ENCODE measurements at places on chromosomes 11 and 22. TPM values are rescaled to one million over a fixed set of nuclear protein-coding genes. Genes with fewer than 3 reads are reported as not detected.

Gene CRELD2
- 8.9 TPM for total RNA-seq

DNA sequence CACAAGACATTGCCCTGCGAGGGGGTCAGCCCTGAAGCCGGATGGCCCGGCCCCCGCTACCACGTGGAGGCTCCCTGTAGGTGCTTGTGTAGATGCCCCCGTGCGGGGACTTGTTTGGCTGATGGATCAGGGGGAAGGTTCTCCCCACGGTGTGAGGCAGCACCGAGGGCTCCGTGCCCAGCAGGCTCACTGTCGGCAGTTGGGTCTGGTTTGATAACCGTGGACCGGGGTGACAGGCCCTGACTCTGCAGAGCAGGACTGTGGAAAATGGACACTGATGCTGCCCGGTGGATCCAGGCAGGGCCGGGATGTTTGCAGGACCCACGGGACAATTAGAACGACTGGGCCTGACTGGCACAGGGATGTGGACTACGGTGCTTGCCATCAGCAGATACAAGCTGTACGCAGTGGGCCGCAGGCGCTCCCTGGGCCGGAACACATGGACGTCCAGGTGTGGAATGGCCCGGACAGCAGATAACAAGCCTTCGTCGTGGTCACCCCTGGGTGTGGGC is 19.0 kb downstream of the KCNQ1 start:
- H3K36me3 ChIP-seq, result no peaks in the 10 kb centered on the region
- DNase-seq, result no peak
- H3K4me1 ChIP-seq, result no peaks in the 10 kb centered on the region
- H3K27me3 ChIP-seq, result no peaks in the 10 kb centered on the region

DNA sequence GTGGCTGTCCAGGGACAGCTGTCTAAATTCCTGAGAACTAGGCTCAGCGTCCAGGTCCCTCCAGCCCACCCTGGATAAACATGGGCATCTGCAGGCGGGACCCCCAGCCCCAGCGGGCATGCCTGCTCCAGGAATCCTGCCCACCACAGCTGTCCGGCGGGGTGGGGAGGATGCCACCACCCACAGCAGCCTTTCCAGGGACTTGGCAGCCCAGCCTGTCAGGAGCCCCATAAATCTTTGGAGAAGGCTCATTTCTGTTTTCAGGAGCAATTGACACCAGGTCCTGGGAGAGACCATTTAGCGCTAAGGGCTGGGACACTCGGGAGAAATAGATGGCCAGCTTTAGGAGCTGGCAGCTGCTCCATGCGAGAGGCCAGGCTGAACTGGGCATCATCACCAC is 358.9 kb downstream of the CADM1 start:
- no peak for DNase-seq
- H3K27me3 ChIP-seq, result no peaks in the 10 kb centered on the region
- peaks cover 7% of the 10 kb centered on the region for H3K4me1 ChIP-seq
- H3K36me3 ChIP-seq, result no peaks in the 10 kb centered on the region
- H3K4me3 ChIP-seq, result no peak overlapping the region

- no peak overlapping the region for H3K4me3 ChIP-seq
- H3K36me3 ChIP-seq, result no peaks in the 10 kb centered on the region
- no peaks in the 10 kb centered on the region for H3K27me3 ChIP-seq
- peaks cover 6% of the 10 kb centered on the region for H3K4me1 ChIP-seq
Observed at GRCh38 chr22:20396639-20397038, 2.7 kb downstream of the ZNF74 start.

- H3K27me3 ChIP-seq, result no peaks in the 10 kb centered on the region
- DNase-seq, result no peak
- no peak overlapping the region for H3K27ac ChIP-seq
- H3K36me3 ChIP-seq, result no peaks in the 10 kb centered on the region
Observed at GRCh38 chr11:92894197-92894596, 75.3 kb upstream of the MTNR1B start.

GRCh38 chr11:44067266-44067665 is 1.2 kb downstream of the ACCS start:
- H3K4me3 ChIP-seq, result no peak overlapping the region
- H3K27ac ChIP-seq, result no peak overlapping the region
- no peak for DNase-seq
- H3K4me1 ChIP-seq, result peaks cover 7% of the 10 kb centered on the region
- no peaks in the 10 kb centered on the region for H3K36me3 ChIP-seq

GRCh38 chr11:24683583-24683982 is 186.7 kb downstream of the LUZP2 start:
- no peak for DNase-seq
- no peak overlapping the region for H3K27ac ChIP-seq
- H3K4me3 ChIP-seq, result no peak overlapping the region
- H3K4me1 ChIP-seq, result no peaks in the 10 kb centered on the region
- no peaks in the 10 kb centered on the region for H3K36me3 ChIP-seq
